ENCODE measurements at places on chromosomes 6 and 20.

- no peak for DNase-seq
Observed at GRCh38 chr6:119209452-119210205, 131.2 kb upstream of the FAM184A start.

DNA sequence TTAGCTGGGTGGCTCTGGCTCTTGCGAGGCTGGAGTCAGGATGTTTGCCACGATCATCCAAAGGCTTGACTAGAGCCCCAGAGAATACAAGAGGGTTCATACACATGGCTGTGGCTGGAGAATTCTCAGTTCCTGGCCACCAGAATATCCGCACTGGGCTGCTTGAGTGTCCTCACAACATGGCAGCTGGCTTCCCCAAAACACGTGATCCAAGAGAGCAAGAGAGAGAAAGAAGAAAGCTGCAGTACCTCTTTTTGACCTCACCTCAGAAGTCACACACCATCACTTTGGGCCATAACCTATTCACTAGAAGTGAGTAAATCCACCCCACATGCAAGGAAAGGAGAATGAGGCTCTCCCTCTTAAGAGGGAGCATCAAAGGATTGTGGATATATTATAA is 21.5 kb upstream of the BPIFB1 start:
- no peak for DNase-seq

DNA sequence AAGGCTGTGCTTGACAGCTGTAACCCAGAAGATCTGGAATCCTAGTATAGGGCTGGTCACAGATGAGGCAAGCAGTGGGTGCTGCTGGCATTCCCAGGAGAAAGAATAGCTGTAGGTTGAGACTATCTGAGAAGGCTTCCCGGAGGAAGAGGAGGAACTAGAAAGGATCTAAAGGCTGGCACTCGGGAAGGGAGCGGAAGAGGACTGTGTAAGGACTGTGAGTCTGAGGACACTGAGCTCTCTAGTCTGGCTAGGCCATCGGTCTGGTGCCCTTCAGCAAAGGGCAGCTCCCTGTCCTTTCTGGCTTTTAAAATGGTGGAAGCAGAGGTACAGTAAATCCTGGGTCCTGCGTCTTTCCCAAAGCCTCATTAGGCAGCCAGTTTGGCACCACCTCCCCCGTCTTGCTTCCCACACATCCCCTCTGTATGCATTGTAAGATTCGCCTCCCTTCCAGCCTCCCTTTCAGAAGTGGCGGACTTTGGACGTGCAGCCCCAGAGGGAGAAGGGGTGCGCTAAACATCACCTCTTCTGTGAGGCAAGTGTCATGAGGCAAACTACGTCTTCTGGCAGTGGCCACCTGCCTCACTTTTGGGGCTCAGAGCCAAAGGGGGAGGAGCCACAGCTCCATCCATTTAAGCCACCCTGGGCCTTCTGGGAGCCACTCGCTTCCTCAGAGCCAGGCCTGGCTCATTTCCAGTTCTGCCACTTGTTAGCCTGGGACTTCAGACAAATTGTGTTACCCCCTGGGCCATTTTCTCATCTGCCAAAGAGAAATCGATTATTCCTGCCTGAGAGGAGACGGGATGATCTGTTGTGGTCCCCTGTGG is 8.6 kb downstream of the SNPH start:
- no peak for DNase-seq

GRCh38 chr20:32366380-32366779 is 8.2 kb downstream of the ASXL1 start:
- no peak for DNase-seq

GRCh38 chr6:111105578-111105977 is 18.3 kb downstream of the SLC16A10 start:
- no peak for DNase-seq

DNA sequence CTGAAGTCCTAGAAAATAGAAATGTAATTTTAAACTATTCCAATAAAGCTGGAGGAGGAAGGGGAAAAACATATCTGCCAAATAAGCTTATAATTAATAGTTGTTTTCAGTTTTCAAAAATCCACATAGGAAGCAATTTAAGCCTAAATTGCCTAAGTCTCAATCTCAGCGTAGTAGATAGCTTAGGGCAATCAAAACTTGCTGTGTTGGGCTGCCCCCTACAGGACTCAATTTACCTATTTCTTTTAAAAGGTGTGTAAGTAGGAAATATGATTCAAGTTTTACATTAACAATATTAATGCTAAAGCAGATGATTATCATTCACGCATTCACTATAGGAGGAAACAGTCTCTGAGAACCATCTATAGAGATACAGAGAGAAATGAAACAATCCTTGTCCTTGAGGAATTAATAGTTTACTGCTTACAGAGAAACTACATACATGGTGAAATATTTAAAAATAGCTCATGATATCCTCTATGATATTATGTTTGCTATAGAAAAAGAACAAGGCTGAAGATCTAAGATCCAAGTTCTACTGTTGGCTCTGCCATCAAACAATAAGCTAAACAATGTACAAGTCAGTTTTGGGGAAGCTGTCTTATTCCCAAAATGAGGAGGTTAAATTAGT is 102.1 kb downstream of the ATG5 start:
- DNase-seq: peak; percentile 45

DNA sequence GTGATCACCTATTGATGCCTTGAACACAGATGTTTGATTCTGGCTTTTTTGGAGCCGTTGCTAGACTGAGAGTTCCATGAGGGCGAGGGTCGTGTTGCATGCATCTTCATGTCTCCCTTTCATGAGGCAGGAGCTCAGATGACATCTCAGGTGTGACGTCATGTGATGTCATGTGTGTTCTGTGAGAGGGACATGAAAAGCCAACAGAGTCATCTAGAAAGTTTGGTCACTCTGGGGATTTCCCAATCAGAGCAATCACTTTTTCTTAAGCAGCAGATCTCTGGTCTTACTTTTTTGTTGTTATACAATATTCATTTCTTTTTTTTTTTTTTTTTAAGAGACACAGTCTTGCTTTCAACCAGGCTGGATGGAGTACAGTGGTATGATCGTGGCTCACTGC is 411.8 kb downstream of the PREX1 start:
- DNase-seq: no peak

GRCh38 chr6:138863321-138863720 is 67.4 kb downstream of the ECT2L start:
- no peak for DNase-seq

- DNase-seq: no peak
Observed at GRCh38 chr20:62637521-62638054, 4.7 kb upstream of the SLCO4A1 start.

GRCh38 chr6:44704240-44705150 is 317.0 kb downstream of the CDC5L start:
- DNase-seq: peak; percentile 23

GRCh38 chr20:49470922-49471321 is 11.5 kb downstream of the KCNB1 start:
- no peak for DNase-seq

- DNase-seq: no peak
Observed at GRCh38 chr6:11407414-11407813, 130.1 kb upstream of the TMEM170B start.

GRCh38 chr6:6942091-6942490 is 165.7 kb upstream of the RREB1 start:
- DNase-seq: no peak

DNA sequence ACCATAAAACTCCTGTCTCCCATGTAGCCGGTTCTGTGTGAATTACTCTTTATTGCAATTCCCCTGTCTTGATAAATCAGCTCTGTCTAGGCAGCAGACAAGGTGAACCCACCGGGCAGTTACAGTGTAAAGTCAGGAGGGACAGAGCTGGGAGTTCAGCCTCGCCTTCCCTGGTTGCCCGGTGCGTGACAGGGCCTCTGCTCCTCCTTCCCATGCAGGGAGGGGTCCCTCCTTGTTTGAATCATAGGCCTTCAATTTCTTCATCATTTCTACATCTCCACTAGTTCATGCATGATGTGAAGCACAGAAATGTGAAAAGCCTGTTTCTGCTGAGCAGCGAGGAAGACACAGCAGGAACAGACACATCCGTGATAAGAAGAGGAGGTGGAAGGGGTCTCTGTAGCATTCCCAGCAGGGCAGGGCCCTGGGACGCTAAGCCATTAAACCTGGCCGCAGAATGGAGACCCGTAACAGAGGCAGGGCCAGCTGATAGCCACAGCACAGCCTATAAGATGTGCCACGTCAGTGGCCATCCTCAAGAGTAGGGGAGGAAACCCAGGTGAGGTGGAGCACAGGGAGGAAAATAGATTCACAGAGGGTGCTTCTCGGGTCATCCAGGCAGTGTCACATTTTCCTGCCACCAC is 106.7 kb upstream of the CST7 start:
- DNase-seq: no peak

DNA sequence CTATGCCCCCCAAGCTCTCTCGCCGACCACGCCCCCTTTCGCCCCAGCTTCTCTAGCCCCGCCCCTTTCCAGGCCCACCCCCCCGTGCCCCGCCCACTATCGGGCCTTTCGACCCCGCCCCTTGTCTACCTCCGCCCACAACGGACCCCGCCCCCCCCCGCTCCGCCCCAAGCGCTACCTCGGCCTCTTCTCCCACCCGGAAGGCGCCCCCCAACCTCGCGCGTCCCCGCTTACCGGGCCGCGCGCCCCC is 200 bp downstream of the ZBTB22 start:
- peak; percentile 64 for DNase-seq

GRCh38 chr6:17393892-17394631 is 667 bp downstream of the CAP2 start:
- no peak for DNase-seq

- DNase-seq: peak; percentile 75
Observed at GRCh38 chr20:62301773-62302340, 940 bp upstream of the ADRM1 start.

Data from stimulated activated CD8-positive, alpha-beta memory T cell treated with anti-CD3 and anti-CD28 coated beads, Interleukin-2, amount 100 ng/mL, for 48 hours (primary cell).